ENCODE measurements at places on chromosomes 6 and 20.

DNA sequence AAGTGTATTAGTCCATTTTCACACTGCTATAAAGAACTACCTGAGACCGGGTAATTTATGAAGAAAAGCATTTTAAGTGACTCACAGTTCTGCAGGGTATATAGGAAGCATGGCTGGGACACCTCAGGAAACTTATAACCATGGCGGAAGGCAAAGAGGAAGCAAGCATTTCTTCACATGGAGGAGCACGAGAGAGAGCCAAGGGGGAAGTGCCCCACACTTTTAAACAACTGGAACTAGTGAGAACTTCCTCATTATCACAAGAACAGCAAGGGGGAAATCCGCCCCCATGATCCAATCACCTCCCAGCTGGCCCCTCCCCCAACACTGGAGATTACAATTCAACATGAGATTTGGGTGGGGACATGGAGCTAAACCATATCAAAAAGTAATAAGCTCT lies 28.3 kb upstream of the B3GAT2 start:
- no peak for DNase-seq

DNA sequence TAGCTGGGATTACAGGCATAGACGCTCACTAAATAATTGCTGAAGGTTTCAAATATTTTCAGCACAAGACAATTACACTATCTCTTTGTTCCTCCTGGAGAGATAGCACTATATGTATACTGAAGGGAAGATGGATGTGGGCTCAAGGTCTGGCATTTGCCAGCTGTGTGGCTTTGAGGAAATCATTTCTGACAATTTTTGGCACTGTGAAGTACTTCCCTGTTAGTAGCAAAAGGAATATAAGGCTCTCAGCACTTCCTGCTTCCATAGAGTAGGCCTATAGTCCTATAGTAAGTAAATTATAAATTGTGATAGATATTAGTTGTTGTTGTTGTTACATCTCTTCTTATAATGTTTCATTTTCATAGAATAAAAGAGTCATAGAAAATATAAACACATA lies 271.1 kb downstream of the SAMD5 start:
- no peak for DNase-seq

DNA sequence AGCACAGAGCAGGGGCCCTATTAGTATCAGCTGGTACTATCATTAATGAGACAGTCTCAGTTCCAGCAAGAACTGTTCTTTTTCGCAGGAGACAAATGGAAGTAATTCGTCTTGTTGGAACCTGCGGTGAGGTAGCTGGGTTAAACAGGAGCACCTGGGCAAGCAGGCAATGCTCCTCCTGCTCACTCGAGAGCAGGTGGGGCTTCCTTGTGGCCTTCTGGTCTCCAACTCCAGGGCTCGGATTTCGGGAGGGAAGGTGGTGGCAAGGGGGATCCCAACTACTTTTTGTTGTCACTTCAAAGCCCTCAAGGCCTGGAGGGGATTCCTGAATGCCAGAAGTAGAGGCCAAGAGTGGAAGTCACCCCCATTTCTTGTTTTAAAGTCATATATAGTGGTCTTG lies 1.3 kb upstream of the SPEF1 start:
- no peak for DNase-seq

DNA sequence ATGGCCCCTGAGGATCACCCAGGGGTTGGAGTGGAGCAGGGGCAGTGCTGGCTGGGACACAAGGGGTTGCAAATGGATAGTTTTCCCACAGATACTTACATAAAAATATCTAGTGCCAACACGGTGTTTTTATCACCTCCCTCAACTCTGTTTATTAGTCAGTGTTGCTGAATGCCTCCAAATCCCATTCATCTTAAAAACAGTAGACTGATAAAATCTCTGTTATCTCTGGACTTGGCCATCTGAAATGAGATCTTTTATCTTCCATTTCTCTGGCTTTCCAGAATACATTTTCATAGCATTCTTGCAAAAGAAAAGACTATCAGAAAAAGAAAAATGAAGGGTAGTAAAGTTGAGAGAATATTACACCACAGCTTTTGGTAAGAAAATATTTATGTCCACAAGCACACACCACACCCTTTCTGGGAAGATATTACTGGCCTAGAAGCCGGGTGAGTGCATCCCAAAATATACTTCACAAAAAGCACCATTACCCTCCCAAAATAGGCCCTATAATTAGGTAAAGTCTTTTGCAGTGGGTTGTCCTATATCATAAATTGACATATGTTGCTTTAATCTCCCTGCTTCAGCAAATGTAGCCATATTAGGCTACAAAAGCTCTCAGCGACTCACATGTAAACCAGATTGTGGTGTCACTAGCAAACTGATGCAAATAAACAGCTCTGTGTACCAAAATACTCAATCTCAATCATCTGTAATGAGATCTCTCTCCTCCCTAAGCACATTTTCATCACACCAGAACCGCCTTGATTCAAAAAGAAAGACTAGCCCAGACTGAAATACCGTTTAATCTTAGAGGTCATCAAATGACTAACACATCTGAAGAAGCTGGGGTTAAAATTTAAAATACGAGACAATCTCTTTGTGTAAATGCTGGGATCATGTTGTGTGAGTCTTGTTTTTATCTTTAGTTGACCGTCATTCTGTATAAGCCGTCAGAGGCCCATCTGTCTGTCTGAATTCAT lies 96.7 kb downstream of the FYN start:
- peak; percentile 68 for DNase-seq

GRCh38 chr20:2814587-2815051 lies at the start of gene C20orf141:
C20orf141 (plus strand) TSS chr20:2814987; CDS start chr20:2815185, 198 bp downstream.
- no peak for DNase-seq

GRCh38 chr20:48821261-48821920 lies 6.4 kb downstream of the PREX1 start:
- DNase-seq: no peak

GRCh38 chr6:156617376-156617775 lies 159.8 kb upstream of the ARID1B start:
- DNase-seq: no peak

- DNase-seq: no peak
Measured at GRCh38 chr6:85343428-85343827, 106.5 kb upstream of the NT5E start.

DNA sequence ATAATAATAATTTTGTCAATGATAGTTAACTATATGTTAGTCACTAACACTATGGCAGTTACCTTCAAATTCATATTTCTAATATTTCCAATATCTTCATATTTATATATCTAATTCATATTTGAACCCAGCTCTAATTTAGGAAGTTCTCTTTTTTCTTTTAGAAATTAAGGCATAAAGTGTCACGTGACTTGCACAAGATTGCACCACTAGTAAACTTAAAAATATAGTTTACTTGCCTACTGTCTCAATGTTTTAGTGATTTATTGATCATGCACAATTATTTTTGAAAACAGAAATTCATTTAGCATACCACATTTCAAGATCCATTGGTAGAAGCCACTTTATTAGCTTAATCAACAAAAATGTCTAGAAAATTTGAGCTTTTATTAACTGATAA lies 508.7 kb upstream of the ZNF337 start:
- DNase-seq: no peak

GRCh38 chr6:17156966-17157365 lies 55.1 kb downstream of the STMND1 start:
- no peak for DNase-seq

GRCh38 chr6:132495604-132496079 lies 17.3 kb downstream of the STX7 start:
- DNase-seq: peak; percentile 38

GRCh38 chr6:116313101-116313776 lies 33.5 kb upstream of the TSPYL1 start:
- no peak for DNase-seq

- no peak for DNase-seq
Measured at GRCh38 chr6:169489563-169490245, 212.1 kb downstream of the WDR27 start.

- DNase-seq: no peak
Measured at GRCh38 chr20:3698591-3699001, 13.8 kb downstream of the SIGLEC1 start.

DNA sequence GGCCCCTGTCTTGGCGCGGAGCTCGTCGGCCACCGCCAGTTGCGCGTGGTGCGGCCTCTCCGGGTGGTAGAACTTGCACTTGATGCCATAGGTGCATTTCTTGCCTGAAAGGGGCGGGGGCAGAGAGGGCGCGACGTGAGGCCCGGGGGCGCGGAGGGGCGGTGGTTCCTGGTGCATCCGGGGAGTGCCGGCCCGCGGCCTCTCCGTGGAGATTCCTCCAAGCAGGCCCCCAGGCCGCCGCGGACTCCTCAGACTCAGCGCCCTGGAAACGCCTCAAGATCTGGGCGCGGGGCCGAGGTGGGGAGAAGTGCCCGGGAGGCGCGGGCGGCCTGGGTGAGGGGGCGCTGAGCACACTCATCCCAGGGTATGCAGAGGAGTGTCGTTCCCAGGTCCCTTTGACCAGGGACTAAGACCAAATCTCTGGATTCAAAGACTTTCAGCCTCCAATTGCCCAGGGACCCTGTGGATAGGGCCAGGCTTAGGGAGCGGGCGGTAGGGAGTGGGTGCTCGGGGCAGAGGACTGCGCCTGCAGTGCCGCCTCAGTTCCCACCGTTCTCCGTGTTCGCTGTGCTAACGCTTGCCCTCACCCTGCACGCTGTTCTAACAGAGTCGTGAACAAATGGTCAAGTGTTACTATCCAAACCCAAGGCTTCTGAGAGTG lies 33.3 kb downstream of the ZC3H12D start:
- no peak for DNase-seq

Data from activated CD4-positive, alpha-beta T cell treated with anti-CD3 and anti-CD28 coated beads, Interleukin-2, amount 50 U/mL, for 16 hours (primary cell).